ENCODE measurements at places on chromosomes 4 and X.
A peak's percentile ranks its signal among the peaks of the same experiment; 100 is the strongest.

- no peak for DNase-seq
These were observed 168.2 kb downstream of the COL25A1 start for GRCh38 chr4:109134268-109134667.

DNA sequence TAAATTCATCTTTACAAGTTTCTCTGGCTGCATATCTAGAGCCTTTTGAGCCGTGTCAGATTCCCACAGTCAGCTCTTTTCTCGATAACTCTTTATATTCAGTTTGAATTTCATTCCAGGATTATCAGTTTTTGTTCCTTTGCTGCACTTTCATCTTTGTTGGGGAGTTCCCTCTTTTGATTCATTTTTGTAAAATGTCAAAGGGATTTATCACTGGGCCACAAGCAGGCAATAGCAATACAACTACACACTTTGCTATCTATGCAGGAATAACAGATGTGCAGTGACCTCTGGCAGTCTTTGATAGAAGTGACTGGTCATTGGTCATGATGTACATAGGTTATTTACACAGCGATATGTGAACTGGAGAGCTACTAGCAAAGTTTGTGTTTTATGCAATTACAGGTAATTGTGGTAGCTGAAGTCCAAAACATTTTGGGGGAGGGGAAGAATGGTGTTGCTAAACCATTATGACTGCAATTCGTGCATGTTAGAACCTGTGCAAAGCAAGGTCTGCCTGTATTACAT is 43.8 kb downstream of the HPGDS start:
- DNase-seq: no peak

DNA sequence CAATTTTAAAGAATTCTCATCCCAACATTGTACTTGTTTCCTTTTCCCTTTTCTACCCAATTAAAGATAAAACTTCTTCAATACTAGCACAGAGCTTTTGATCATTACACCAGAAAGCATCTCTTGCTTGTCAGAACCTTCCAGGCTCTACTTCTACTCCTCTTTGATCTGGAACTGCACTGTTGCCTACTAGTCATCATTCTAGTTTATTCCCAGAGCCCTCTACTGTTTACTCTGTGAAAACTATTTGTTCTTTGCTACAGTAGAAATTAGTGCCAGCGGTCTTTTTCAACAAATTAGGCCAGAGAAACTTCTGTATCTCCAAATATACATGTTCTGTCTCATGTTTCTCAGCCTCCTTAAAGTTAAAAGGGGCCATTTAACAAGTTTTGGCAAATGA is 46.8 kb upstream of the TMPRSS11F start:
- no peak for DNase-seq

DNA sequence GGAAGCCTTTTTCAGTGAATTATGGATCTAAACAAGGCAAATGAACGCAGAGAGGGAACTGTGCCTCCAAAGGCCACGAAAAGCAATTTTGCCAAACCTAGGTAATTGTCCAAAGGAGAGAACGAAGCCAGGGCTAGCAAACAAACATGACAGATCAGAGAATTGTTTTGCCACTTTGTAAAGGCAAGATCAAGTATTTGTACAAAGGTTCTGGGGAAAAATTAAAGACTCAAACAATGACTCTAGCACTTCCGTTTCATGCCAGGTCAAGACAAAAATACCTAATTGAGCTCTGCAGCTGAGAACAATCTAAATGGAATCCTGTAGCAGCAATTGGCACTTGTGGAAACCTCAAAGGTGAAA is 8.5 kb downstream of the RBM47 start:
- no peak for DNase-seq

DNA sequence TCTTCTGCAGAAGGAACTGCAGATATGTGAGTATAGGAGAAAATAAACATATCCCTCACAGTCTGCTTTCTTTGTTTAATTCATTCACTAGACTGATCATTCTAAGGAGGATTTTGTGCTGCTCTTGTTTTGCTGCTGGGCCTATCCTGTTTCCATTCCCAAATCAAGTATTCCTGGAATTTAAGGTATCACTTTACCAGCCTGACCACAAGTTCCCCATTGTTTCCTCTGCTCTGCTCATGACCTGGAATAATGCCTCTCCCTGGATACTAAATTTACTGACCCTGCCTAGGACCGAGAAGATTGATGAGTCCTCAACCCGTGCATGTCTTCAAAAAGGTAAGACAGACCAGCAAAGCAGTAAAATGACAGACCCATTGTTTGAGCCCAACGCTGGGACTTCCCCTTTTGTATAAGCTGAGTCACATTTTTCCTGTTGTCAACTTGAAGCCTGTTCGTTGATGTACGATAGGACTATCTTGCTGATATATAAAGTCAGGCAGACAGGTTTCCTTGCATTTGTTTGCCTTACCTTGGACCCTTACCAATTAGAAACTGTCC is 85.5 kb upstream of the TET2 start:
- no peak for DNase-seq

- DNase-seq: no peak
These were observed 27.5 kb upstream of the SMS start for GRCh38 chrX:21912989-21913388.

DNA sequence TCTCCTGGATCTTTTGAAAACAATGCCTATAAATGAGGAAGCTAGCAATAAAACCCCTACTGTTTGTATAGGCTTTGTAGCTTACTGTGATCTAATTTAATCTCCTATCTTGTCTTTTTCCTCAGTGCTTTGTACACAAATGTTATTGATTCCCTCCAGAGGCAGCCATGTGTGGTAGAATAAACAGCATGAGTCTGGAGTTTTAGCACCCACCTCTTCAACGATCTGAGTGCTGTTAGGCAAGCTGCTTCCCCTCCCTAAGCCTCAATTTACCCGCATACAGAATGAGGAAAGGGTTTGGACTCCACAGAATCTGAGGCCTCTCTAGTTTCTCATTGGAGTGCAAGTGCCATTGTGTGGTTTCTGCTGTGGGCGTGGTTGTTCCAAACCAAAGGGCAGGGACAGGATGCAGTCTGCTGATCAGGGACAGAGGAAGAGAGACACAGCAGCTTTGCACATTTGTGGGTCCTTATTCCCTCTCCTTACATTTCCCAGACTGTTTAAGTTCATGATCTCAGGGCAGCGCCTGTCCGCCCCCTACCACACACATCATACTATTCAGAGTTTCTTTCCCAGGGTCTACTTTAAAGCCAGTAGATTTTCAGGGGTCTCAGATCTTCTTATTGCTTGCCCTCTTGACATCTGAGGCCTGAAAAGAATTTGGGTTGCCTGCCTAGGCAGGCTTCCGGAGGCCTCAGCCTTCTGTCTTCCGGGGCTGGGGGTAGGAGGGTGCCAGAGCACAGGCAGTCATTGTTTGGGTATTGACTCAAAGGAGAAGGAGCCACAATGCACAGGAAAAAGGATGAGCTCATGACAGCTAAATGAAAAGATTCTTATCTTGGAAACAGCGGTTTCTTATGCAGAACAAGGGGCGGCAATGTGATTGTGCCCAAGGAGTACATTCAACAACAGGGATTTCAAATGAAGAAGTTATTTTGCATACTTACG is 114.9 kb upstream of the TEX13D start:
- DNase-seq: no peak

GRCh38 chr4:186891859-186892486 is 168.3 kb upstream of the FAT1 start:
- DNase-seq: no peak

DNA sequence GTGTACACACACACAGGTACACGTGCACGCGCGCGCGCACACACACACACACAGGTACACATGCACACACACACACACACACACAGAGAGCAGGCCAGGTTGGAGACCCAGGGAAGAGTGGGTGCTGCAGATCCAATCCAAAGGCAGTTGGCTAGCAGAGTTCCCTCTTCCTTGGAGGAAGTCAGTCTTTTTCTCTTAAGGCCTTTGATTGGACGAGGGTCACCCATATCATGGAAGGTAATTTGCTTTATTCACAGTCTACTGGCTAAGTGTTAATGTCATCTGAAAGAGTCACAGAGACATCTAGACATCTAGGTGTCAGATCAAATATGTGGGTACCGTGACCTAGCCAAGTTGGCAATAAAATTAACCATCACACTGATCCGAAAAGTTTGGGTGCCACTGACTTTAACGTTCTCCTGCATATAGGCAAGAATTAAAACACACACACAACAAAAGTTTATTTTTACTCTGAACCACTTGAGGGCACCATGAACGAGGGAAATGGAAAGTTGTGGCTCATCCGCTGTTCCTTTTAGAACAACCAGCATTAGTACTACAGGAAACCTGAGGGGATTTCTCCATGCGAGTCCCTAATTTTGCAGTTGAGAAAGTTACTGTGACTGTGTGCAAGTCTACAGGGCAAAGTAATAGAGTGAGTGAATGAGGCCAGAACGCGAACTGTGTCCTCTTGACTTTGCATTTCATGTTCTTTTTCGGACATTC is 66.0 kb upstream of the STOX2 start:
- no peak for DNase-seq

DNA sequence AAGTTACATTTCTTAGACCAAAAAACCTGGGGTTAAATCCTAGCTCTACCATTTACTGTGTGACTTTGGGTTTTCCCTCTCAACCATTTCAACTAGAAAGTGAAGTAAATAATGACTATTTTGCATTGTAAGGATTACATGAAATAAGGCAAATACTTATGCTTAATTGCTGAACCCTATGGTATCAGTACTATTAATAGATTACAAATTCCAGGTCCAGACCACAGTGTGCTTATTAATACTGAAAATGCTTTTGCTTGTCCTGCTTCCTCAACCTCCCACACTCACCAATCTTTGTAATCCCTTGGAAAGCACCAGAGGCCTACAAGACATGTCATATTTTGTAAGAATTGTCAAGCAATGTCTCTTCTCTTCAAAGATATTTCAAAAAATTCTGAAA is 456.5 kb downstream of the SPOCK3 start:
- no peak for DNase-seq

GRCh38 chrX:156003486-156004185 is 6.1 kb downstream of the IL9R start:
- DNase-seq: no peak

GRCh38 chrX:136941396-136942337 is 61.1 kb upstream of the RBMX start:
- no peak for DNase-seq

DNA sequence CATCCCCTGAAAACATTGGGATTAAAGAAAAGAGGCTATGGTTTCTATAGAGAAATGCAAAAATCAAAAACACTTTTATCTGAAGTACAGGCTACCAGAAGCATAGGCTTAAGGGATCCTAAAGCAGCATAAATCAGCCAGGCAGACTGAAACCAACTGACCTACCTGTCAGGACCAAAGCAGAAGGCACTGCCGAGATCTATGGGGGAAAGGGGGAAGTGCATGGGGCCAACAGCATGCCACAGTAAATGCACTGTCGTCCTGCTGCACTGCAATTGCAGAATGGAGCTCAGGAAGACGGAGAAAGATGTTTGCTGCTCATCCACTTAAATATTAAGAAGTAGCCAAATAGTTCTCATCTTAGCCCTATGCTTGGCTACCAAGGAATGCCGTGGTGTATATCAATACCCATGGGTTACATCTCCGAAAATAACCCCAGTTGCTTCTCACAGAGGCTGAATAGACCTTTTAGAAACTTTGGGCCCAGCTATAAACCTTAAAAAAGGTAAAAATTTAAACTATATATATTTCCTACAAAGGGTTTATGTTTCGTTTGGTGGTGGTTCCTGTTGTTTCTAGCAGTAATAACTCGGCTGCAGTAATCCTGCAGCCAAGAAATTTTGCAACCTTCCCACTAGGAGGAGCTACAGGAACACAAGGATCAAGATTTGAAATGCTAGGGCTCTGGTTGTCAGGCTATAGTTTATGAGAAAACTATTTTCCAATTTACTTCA is 312.2 kb upstream of the DIAPH2 start:
- peak; percentile 56 for DNase-seq

DNA sequence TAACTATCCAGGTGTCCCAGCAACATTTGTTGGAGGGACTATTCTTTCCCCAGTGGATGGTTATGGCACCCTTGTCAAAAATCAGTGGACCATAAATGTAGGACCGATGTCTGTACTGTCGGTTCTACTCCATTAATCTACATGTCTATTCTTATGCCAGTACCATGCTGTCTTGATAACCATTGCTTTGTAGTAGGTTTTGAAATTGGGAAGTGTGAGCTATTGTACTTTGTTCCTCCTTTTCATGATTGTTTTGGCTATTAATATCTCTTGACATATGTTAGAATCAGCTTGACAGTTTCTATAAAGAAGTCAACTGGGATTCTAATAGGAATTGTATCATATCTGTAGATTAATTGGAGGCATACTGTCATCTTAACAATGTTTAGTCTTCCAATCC is 112.7 kb downstream of the HNRNPD start:
- DNase-seq: no peak

DNA sequence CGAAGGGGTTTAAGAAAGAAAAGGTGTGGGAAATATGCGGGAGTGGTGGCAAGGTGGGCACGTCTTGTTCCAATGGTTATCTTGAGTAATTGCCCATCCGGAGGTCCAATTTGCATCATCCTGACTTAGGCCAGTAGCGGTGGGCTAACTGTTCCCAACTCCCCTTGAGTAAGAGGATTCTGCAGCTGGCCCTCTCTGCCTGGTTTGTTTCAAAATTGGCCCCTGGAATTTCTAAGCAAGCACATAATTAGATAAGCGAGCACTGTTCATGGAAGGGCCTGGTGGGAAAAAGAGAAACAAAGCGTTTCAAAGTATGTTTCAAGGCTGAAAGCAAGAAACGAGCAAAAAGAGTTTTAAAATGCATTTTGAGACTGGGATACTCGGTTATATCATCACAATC is 198.2 kb downstream of the CEP135 start:
- DNase-seq: no peak

DNA sequence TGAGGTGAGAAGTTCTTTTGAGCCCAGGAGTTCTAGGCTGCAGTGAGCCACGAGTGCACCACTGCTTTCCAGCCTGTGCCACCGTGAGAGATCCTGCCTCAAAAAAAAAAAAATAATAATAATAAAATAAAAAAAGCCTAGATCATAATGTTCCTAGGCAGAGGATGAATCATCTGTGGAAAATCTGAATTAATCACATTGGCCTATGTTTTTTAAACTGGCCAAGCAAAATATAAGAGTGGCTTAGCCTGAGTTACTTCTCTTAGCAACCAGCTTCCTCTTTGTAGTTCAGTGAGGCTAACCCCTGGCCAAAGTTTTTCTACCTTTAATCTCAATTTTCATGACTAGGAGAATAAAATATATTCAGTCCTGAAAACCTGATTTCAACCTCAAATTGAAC is 614.6 kb downstream of the PPP4R3C start:
- DNase-seq: peak; percentile 32

- DNase-seq: no peak
These were observed 47.8 kb downstream of the CLCN3 start for GRCh38 chr4:169668069-169668721.

DNA sequence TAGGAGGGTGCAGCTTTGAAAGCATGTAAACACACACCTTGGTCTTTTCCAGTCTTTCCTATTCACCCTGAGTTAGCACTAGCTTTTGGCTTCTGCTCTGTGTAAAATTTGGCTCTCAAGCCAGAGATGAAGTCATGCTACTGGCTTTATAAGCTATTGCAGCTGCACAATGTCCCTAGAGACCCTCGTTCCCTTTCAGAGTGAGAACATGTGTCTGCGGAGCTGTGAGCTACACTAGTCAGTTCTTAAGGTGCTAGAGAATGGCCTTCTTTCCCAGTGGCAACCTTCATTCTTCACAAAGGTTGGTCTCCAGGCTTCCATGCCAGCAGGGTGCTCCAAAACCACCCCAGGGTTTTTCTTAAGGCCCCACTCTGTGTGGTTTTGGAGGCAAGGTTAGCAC is 199.1 kb downstream of the SPATA18 start:
- DNase-seq: peak; percentile 65

- DNase-seq: peak; percentile 84
These were observed 7.3 kb upstream of the WAS start for GRCh38 chrX:48676106-48676892.

All from fibroblast of gingiva (primary cell).